Stimulated activated CD4-positive, alpha-beta T cell treated with anti-CD3 and anti-CD28 coated beads, Interleukin-2, amount 100 ng/mL, for 4 hours (primary cell): ENCODE measurements at places on chromosomes 4 and X.

GRCh38 chr4:125091-125771 is 930 bp downstream of the ZNF718 start:
- peak; percentile 11 for DNase-seq

DNA sequence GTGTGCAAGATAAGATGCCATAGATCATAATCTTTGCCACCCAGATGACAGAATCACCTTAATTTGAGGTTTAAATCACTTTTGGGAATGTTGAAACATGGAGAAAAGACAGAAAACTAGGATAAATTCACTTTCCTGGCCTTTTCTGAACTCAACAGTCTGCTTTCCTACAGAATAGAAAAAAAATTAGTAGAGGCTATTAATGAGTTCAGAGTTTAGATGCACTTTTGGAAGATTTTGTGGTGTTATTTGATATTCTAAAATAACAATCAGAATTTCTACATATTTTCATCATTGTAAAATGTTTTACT is 195.9 kb downstream of the CAMK2D start:
- DNase-seq = no peak

GRCh38 chr4:150310159-150310895 is 232.1 kb downstream of the DCLK2 start:
- no peak for DNase-seq

DNA sequence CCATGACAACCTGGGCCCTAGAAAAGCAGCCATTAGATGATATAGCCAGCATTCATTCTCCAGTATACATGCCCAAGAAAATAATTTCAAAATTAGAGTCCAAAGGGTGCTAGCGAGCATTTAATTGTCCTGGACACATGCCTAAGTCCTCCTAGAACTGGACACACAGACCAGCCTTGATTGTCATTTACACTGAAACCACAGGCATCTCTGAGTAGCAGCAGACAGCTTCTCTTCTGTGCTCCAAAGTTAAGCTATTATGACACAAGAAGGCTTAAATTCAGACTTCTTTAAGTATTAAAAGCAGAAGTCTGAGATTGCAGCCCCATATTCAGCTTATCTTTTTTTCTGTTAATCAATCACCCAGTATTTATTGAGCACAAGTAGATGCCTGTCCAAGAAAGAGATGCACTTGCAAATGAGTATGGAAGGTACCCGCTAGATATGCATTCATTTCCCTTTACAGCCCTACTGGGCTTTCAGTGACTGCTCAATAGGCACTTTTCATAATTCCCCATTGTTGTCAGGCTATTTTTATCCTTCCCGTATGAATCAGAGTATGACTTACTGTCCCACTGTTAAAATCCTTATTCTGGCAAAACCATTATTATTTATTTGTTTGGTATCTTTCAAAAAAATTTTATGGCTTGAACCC is 374.1 kb downstream of the FBXW7 start:
- no peak for DNase-seq

DNA sequence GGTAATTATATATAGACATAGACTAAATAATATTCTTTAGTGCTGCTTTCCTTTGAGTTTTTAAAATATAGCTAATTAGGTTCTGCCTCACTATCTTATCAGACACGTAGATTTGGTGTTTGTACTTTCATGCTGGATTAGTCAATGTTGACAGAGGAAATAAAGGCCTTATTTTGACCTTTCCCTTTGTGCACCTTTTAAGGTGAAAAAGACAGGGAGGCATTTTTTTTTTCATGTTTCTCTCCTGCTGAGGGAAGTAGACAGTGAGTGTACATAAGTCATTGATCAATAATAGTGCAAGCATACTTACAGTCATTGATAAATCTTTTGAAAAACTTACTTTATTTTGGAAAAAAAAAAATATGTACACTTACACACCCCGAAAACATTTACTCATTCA is 467.8 kb downstream of the GRXCR1 start:
- no peak for DNase-seq

DNA sequence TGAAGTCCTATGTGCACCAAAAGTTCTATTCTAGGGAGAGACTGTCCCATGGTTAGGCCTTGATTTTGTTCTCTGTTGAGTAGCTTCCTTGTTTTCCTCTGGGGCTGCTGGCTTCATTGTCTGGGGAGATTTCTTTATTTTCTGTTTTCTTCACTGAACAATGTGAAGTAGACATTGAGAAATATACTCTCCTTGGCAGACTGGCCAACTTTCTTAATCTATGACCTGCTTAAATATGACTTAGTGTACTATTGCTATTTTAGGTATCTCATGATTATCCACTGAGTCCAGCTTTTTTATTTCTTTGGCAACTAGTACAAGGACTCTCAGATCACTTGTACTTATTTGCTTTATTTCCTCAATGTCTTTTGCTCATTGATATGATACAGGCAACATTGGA is 1594.6 kb downstream of the ARAP2 start:
- no peak for DNase-seq

DNA sequence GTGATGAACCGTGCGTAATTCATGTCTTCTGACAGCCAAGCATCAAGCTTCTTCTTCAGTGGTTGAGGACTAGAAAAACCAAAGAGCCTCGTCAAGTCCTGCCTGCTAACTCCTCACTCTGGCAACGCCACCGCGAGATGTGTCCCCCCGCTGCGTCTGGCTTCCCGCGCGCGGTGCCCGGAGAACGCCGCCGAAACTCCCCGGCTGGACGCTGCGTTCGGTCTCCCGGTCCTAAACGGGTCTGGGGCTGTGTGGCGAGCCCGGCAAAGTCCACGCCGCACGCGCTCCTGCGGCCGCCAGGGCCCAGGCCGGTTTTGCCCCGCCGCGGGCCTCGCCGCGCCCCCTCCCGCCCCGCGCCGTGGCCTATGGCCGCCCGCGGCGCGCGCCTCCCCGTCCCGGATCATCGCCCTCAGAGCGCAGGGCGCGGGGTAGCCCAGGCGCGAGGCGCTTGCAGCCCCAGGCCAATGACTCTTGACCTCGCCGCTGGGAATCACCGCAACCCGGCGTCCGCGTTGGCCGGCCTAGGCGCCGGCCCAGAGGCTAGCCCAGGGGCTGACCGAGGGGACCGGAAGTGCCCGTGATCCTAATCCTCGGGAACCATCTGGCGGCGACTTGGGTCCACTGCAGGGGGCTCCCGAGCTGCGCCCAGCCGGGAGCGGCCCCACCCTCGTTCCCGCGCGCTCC is at the start of gene AADAT:
Gene AADAT, minus strand, starts transcription at position 289 of the 684 bp plus-strand sequence. Its CDS starts 266 bp downstream, at position 23.
- DNase-seq = no peak

DNA sequence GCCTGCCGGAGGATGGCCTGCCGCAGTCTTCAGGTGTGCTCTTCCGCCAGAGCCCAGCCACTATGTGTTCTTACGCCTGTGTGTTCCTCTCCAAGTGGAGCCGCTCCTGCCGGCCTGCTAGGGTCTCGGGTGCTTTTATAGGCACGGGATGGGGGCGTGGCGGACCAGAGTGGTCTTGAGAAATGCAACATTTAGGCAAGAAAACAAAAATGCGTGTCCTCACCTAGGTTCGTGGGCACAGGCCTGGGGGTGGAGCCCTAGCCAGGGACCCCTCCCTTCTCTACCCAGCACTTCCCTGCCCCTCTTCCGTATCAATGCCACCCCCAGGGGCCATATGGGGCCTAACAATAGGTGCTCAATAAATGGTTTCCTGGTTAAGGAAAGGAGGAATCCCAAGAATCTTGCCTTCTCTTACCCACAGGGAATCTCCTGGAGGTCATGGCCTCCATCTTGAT is 34.4 kb upstream of the LRBA start:
- no peak for DNase-seq

GRCh38 chr4:28238876-28239275 is 1378.2 kb downstream of the STIM2 start:
- no peak for DNase-seq

DNA sequence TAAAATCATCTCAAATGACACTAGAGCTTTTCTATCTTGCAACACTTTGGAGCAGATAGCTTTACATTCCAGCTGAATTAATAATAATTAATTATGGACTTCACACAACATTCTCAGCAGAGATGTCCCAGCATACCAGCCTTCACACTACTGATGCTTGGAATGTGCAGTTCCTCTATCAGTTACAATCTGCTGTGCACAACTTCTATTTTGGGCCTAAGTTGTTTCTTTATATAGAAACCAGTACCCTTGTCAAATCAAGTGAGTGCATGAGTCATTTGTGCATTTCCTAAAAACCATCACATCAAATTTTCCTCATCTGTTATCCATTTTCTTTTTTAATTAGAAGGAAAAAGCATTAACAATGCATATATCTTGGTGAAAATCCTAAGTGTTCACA is 8.8 kb upstream of the RASL11B start:
- DNase-seq = no peak
